ENCODE measurements at places on chromosomes 2 and 18. TPM values are rescaled to one million over a fixed set of nuclear protein-coding genes. Genes with fewer than 3 reads are reported as not detected.

The RBFA gene
- 23.4 TPM for total RNA-seq

DNA sequence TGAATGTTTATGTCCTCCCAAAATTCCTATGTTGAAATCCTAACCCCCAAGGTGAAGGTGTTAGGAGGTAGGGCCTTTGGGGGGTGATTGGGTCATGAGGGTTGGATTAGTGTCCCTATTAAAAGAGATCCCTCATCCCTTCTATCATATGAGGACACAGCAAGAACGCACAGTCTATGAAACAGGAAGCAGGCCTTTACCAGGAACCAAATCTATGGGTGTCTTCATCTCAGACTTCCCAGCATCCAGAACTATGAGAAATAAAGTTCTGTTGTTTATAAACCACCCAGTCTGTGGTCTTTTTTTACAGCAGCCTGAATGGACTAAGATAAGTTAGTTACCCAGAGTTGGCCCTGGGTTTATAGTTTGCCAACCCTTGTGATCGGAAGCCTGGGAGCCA is 153.1 kb downstream of the INO80D start:
- no peak for DNase-seq

GRCh38 chr2:172428832-172429210 is 1.4 kb downstream of the ITGA6 start:
- no peak for DNase-seq

GRCh38 chr2:46200861-46201605 is 96.2 kb upstream of the EPAS1 start:
- no peak for DNase-seq

GRCh38 chr2:105859694-105859951 is 114.9 kb downstream of the NCK2 start:
- no peak for DNase-seq

DNA sequence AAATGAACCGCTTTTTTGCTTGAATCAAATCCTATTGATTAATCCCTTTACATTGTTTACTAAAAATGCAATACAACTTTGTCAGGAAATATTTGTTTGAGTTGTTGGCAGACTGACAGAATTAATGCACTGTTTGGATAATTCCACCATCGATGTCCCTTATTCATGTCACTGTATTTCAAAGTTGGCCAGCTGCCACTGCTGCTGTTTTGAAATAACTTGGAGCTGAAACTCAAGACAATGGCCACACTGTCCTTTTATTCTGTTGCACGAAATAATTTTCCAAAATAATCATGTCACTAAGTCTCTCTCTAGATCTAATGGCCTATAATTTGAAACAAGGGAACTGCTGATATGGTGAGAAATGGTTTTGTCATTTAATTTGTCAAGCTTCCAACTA is 55.2 kb upstream of the PAX3 start:
- DNase-seq, result peak; percentile 37

DNA sequence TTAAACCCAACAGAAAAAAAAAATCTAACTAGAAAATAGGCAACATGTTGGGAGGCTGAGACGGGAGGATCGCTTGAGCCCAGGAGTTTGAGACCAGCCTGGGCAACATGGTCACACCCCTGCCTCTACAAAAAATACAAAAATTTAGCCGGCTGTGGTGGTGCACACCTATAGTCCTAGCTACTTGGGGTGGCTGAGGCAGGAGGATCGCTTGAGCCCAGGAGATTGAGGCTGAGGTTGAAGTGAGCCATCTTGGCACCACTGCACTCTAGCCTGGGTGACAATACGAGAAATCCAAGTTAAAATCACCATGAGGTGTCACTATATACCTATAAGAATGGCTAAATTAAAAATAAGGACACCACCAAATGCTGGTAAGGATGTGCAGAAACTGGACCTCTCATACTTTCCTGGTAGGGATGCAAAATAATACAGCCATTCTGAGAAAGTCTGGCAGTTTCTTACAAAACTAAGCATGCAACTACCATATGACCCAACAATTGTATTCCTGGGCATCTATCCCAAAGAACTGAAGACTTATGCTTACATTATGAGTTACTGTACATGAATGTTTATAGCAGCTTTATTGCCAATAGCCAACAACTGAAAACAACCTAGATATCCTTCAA is 2.2 kb downstream of the SEPTIN10 start:
- no peak for DNase-seq

DNA sequence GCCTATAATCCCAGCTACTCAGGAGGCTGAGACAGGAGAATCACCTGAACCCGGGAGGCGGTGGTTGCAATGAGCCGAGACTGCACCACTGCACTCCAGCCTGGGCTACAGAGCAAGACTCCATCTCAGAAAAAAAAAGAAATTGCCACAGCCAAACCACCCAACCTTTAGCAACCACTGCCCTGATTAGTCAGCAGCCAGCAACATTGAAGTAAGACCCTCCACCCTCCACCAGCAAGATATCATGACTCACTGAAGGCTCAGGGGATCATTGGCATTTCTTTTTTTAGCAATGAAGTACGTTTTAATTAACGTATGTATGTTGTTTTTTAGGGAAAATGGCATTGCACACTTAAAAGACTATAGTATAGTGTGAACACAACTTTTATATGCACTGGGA is 349.1 kb upstream of the ACVR2A start:
- DNase-seq, result no peak

DNA sequence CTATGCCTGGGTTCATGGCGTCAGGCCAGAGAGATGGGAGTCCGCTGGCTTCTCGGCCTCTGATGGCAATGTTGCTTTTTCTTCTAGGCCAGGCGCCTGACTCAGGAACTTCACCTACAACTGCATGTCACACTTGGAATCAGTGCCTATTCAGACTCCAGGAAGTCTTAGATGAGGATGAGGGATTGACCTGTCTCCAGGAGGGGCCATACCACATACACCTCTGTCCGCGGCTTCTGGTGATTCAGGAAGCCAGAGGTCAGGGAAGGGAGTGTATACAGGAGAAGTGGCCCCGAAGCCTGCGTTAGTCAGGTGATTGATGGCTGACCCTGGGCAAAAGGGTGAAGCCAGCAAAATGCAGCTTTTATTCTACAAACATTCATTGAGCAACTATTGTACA is 109.1 kb upstream of the RMDN2 start:
- no peak for DNase-seq

DNA sequence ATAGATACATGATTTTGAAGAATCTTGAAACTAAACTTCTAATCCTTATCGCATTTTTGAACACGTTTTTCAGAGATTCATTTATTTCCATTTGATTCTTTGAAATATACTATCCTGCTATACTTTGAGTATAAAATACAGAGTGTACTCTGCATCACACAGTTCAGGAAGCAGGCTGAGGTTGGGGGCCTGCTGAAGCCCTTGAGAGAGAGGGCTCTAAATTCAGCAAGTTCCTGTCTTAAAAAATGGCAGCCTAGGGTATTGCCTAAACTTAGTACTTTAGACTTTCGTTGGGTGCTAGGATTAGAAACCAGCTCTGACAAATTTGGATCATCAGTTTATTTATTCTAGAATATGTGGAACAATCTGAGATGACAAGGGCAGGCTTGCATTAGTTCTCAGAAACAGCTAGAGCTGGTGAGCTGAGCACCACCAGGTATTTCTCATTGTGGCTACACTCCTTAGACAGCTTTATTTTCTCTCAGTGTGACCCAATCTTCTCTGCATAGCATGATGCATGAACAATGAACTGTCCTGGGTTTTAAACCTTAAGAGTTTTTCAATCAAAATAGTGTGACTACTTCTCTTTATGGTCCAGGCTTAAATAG is 49.1 kb downstream of the TFPI start:
- DNase-seq, result no peak

The SERPINB4 gene
- not detected for total RNA-seq

DNA sequence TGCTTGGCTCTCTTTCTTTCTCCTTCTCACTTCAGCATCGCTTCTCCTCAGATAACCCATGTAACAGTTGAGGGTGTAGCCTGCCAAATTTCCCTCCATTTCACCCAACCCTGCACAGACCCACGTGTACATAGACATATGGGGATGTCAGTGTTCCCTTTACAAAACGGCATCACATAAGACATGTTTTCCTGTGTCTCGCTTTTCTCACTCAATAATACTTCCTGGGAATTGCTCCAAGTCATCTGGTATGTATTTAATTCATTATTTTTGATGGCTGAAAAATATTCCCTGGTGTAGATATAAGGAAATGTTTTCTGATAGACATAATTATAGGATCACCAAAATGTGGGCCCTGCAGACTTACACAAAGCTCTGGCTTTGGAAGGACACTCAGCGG is 176.8 kb downstream of the LOXHD1 start:
- no peak for DNase-seq

- DNase-seq, result no peak
Measured at GRCh38 chr2:62038975-62039771, 133.7 kb downstream of the COMMD1 start.

The PCARE gene
- total RNA-seq, result 0.84 TPM

DNA sequence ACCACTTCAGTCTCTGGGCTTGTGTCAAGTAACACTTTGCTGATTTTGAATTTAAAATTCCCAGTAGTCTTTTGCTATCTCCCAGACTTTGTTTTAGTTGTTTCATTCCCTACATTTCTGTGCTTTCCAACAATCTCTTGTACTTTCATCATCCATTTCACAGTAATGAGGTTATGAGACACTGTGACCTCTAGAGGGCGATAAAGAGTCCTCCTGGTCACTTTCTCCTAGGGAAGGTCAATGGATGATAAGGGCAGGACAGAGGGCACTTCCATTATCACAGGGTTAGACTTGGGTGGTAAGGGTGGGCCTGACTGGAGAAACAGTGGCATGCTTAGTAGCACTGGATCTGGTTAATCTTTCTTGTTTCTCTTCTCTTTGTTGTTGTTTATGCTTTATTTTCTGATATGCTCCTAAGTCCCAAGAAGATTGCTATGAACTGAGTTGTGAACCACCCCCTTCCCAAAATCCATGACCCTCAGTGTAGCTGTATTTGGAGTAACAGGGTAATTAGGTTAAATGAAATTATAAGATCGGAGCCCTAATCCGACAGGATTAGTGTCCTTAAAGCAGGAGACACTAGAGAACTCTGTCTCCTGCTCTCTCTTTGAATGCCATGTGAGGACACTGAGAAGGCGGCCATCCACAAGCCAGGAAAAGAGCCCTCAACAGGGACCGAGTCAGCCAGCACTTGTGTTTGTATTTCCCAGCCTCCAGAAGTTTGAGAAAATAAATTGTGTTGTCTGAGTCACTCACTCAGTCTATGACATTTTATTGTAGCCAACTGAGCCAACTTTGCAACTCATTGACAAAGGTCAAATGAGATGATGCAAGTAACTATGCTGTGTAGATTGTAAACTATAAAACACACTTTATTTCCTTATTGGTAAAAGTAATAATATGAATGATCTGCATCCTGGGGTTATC is 779.2 kb downstream of the CNTNAP5 start:
- no peak for DNase-seq

- DNase-seq, result no peak
Measured at GRCh38 chr18:76967721-76968472, 145.5 kb downstream of the ZNF236 start.

GRCh38 chr2:74865770-74866674 is 32.1 kb downstream of the HK2 start:
- no peak for DNase-seq

DNA sequence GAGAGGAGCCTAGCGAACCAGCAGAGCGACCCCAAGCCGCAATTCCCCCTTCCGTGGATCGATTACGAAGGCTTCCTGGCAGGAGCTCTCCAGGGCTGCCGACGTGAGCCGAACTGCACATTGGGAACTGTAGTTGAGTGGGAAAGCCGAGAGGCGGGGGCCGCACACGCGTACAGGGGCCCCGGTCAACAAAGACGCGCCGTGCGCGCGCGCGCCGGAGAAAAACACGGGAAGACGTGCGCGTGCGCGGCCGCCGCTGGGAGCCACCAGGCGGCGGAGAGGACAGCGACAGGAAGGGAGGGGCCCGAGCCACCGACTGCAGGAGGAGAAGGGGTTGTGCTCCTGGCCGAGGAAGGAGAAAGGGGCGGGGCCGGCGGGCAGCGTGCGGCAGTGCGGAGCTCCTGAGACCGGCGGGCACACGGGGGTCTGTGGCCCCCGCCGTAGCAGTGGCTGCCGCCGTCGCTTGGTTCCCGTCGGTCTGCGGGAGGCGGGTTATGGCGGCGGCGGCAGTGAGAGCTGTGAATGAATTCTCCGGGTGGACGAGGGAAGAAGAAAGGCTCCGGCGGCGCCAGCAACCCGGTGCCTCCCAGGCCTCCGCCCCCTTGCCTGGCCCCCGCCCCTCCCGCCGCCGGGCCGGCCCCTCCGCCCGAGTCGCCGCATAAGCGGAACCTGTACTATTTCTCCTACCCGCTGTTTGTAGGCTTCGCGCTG is at the start of gene SPAST:
TSS of gene SPAST (plus strand) at position 247 of the 711 bp plus-strand sequence. CDS start at position 523, 276 bp downstream.
- peak; percentile 99 for DNase-seq

GRCh38 chr2:101873543-101873942 is 118.2 kb upstream of the IL1R2 start:
- no peak for DNase-seq

DNA sequence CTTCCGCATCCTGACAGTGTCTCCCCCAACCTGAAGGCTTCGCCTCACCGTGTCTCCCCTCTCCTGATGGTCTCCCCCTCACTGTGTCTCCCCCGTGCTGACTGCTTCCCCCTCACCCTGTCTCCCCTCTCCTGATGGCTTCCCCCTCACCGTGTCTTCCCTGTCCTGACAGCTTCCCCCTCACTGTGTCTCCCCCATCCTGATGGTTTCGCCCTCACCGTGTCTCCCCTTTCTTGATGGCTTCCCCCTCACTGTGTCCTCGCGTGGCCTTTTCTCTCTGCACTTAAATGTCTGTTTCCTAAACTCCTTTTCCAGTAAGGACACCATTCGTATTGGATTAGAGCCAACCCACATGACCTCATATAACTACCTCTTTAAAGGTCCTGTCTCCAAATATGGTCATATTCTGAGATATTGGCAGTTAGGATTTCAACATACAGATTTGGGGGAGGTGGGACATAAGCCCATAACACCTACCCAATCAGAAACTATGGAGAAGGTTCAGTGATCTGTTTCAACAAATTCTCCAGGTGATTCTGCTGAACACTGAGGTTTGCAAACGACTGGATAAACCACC is 47.9 kb upstream of the RAB27B start:
- DNase-seq, result no peak

DNA sequence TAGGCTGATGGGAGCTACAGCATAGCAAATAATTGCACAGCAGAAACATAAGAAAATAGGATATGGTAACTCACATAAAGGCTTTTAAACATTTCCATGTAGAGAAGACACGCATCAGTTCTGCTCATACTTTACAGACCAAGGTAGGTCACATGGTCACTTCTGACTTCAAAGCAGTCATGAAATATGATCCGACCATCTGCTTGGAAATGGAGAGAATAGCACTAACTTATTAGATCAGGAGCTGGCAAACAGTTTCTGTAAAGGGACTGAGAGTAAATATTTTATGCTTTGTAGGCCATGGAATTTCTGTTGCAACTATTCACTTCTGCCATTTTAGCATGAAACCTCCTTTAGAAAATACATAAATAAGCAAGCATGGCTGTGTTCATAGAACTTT is 936.6 kb upstream of the FANCL start:
- DNase-seq, result no peak

- DNase-seq, result no peak
Measured at GRCh38 chr2:33220533-33220932, 255.9 kb upstream of the RASGRP3 start.
